Renal cortex interstitium (tissue), 15 donors: ENCODE measurements at places on chromosomes 16 and 17. TPM values are rescaled to one million over a fixed set of nuclear protein-coding genes. Genes with fewer than 3 reads are reported as not detected.

DNA sequence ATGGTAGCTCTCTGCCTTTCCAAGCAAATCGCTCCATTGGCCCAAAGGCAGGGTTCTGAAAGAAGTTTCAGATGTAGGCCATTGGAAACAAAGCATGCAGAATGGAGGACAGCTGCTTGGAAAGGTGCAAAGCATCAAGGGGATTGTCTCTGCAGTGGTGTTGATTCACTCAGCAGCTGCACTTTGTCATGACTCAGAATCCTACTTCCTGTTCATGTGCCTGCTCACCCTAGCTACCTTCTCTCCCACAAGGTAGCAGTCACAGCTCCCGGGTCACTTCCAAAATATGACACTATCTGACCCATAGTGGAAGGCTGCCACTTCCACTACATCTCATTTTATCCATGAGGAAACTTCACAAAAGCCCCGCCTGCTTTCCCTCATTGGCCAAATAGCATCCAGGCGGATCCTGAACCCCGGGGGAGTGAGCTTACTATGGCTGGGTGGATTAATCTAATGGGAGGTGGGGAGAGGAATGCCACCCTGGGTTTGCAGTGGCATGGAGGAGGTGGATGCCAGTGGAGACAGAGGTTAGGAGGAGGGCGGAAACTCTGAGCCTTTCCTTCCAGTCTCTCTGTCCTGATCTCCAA lies 74.7 kb upstream of the NKD1 start:
- DNase-seq = no peak

DNA sequence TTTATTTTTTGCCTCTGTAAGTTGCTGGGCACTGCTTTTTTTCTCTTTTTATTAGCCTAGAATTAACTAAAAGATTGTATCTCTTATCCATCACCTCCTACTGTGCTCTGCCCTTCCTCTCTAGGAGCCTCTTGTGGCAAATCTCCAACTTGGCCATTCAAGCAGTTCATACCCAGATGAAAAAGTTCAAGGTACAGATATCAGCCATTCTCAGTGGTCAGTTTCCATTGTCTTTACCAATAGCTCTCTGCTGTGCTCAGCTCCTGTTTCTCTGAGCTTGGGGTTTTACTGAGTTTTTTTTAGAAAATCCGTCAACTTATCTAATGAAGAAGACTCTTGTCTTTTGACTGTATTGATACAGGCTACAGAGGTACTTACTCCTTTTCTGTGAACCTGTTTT lies 15.6 kb downstream of the MOSMO start:
- no peak for DNase-seq

- DNase-seq = no peak
These were observed 1.7 kb upstream of the COL1A1 start for GRCh38 chr17:50203086-50203485.

DNA sequence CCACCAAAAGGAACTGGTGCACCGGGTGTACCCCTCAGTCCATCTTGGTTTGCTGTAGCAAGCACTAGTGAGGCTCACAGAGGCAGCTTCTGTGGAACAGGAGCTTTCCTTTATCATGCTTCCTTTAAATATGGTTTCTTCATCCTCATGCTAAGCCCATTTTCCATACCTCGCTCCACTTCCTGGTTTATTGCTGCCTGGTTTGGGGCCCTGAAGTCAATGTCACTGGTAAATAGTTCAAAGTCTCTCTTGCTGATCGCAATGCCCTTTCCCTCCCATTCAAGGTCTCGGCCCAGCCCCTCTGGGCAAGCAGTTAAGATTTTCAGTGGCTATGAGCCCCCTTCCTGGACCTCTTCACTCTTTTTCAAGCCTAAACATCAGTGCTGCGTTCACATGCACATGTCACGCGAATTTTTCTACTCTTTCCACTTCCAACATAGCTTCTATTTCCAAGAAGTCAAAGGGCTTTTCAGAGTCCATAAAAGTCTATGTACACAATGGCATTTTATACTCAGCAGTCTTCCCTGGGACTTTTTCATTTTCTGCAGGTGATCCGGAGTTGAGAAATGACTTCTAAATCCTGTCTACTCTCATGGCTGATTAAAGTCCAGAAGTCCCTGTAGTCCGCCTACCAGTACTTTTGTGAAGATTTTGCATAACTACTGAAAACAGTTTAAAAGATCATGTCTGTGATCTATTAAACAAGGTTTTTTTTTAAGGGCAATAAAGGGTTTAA lies 323.8 kb upstream of the ZFHX3 start:
- no peak for DNase-seq

DNA sequence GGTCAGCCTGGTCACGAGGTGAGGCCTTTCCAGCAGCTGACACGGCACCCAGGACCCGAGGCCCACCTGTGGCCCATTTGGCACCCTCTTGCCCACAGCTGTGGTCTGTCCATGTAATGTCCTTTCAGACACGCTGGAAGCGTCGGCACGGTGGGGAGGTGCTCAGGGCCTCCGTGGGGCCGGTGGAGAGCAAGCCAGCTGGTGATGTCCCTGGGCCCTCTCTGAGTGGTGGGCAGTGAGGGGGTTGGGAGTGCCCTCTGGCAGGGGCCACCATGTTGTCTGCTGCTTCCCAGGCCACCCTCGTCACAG lies 97.3 kb upstream of the ZNF469 start:
- no peak for DNase-seq

DNA sequence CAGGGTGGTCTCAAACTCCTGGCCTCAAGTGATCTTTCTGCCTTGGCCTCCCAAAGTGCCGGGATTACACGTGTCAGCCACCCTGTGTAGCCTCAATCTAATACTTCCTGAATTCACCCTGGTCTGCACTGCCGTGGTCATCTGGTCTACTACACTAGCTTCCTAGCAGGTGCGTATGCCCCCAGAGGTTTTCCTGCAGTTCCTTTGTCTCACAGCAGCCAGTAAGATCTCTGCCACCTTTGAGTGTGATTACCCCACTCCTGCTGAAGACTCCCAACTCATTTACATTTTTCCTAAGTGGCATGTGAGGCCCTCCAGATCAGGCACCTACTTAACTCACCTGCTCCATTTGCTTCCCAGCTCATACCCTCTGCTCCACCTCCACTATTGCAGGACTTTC lies 5.1 kb upstream of the DDX19A start:
- DNase-seq = no peak

DNA sequence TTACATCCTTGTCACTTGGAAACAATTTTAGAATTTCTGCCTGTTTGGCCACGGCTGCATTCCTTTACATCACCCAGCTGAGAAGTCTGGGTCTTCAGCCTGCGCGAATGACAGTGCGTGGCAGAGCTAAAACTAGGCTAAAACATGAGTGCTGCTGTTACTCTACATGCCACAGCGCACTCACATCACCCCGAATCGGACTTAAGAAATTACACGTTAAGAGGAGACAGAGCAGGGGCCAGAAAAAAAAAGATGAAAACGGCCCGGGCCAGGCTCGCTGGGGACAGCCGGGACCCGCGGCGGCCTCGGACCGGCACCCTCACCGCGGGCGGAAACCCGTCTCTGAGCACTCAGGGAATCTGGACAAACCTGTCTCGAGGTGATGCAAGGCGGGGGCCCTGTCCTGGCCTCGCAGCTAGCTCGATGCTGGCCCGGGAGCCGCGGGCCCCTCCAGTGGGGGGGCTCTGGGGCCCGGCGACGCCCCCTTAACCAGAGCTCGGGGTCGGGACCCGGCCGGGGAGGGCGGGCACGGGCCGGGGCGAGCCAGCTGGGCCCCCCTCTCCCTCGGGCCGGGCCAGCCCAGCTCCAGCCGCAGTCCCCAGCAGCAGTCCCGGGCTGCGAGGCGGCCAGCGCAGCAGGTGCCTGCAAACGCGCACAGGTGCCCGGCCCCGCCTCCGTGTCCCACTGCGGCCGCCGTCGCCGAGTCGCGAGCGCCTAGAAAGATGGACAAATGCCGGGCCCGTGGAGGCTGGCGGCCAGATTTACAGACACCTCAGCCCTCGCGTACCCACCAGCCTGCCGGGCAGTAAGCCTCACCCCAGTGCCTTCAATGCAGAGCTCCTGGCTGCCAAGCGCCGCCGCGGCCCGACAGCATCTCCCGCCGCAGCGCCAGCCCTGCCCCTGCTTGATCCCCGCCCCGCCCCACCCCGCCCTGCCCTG lies at the start of gene AKTIP:
Gene AKTIP, minus strand, starts transcription at position 879 of the 939 bp plus-strand sequence. CDS start 2,950 bp downstream, outside the sequence.
- peak; percentile 54 for DNase-seq

GRCh38 chr16:27204312-27204915 lies 1.1 kb downstream of the KDM8 start:
- DNase-seq = no peak

DNA sequence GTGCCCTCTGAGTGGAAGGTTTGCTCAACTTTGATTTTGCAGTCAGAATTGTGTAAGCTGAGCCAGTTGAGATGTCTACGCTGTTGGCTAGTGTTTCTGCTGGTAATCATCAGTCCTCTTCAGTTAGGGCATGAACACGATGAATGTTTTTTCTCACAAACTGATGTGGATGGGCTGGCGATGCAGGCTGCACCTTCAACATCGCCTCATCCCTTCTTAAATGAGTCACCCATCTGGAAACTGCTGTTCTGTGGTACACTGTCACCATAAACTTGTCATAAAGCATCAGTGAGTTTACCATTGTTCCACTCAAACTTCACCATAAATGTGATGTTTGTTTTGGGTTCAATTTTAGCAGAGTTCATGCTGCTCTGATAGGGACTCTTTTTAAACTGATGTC lies 8.4 kb downstream of the C16orf95 start:
- no peak for DNase-seq

- DNase-seq = peak; percentile 62
These were observed 34.4 kb downstream of the WWP2 start for GRCh38 chr16:69796285-69797118.

GRCh38 chr17:78130437-78131101 lies at the start of gene TMC8:
TSS of gene TMC8 (plus strand) at chr17:78130771. CDS start at chr17:78131589, 818 bp downstream.
- no peak for DNase-seq

DNA sequence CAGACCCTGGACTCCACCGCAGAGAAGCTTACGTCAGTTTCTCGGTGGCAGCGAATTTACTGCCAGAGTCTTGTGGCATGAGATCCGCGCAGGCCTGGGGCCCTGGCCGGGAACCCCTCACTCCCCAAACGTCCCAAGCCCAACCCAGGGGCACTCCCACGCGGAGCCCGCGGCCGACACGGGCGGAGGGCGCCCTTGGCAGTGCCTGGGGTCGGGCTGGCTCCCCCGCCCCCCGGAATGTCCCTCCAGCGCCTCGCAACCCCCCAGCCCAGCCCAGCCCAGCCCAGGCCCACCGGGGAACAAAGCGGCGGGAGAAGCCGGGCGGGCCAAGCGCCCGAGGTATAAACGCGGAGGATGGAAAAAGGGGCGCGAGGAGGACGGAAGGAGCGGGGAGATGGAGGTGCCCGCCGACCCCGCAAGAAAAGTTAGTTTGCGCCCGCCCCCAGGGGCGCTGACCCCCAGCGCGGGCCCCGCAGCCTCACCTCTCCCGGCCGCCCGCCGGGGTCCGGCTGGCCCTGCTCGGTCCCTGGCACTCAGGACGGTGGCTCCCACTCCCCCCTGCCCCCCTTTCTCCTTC lies 330 bp downstream of the CASKIN2 start:
- no peak for DNase-seq

DNA sequence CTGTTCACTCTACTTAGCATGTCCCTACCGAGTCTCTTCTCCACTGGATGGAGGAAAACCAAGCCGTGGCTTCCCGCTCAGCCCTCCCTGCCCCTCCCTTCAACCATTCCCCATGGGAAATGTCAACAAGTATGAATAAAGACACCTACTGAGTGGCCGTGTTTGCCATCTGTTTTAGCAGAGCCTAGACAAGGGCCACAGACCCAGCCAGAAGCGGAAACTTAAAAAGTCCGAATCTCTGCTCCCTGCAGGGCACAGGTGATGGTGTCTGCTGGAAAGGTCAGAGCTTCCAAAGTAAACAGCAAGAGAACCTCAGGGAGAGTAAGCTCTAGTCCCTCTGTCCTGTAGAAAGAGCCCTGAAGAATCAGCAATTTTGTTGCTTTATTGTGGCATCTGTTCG lies 2.8 kb upstream of the LPCAT2 start:
- DNase-seq = no peak

DNA sequence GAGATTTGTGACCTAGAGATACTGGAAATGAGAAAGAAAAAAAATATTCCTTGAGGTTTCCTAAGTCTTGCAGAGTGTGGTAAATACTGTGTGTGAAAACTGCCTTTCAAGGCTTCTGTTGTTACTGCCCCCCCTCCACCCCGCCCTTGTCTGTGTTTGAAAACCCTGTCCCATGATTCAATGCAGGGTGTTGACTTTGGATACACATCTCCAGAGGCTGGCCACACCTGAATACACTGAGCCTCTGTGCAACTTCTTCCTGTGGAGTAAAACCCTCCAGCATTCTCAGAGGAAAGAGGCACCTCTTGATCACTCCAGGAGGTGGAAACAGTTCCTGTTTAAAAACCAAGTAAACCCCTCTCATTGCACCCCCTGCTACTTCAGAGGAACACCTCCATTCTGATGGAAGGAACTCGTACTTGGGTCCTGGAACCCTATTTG lies 123.0 kb upstream of the CACNG5 start:
- DNase-seq = no peak

GRCh38 chr16:27768651-27769272 lies 218.8 kb downstream of the KATNIP start:
- DNase-seq = no peak

GRCh38 chr17:74703311-74703710 lies 9.4 kb downstream of the CD300LF start:
- DNase-seq = no peak

GRCh38 chr16:19844945-19845641 lies 39.6 kb downstream of the GPRC5B start:
- no peak for DNase-seq

GRCh38 chr16:50002190-50002589 lies 22.8 kb upstream of the CNEP1R1 start:
- no peak for DNase-seq

DNA sequence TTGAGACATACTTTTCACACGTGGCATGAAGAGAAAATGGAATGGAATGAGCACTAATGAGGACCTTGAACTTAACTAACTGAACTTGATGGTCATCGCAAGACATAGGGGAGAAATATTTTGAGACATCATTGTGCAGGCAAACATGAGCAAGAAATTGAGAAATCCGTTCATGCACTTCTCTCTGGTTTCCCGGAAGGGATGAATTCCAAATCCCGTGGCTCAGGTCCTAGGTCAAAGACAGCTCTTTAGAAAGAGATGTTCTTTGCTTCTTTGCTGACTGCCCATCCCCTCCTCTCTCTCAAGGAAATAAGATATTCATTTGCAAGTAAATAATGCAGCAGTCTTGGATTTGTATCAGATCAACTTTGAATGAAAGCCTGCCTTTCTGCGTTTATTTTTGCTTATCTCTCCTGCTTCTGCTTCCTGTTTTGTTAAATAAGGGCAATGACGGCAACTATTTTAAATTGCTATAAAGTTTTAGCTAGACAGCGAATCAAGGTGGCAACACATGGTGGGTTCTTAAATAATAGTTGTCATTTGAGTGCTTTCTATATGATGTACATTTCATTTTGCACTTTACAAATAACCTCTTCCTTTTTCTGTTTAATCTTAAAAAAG lies 657.8 kb downstream of the MAF start:
- no peak for DNase-seq

GRCh38 chr16:85926370-85926769 lies 27.4 kb downstream of the IRF8 start:
- no peak for DNase-seq

The TMEM101 gene
- polyA plus RNA-seq = 38.6 TPM

The LRRC46 gene
- polyA plus RNA-seq = 2.5 TPM

The GINS3 gene
- 9.8 TPM for polyA plus RNA-seq

The DNAJA2 gene
- polyA plus RNA-seq = 80.1 TPM

The C17orf100 gene
- 10.3 TPM for polyA plus RNA-seq

The SCGB1C2 gene
- 0.88 TPM for polyA plus RNA-seq

The SLC2A4 gene
- polyA plus RNA-seq = 1.8 TPM

The C17orf67 gene
- 0.70 TPM for polyA plus RNA-seq

The ABCC6 gene
- 25.6 TPM for polyA plus RNA-seq

The TLCD1 gene
- polyA plus RNA-seq = 16.1 TPM

The ADAM11 gene
- polyA plus RNA-seq = 3.2 TPM

The FBXW10B gene
- 0.74 TPM for polyA plus RNA-seq

The KRTAP4-1 gene
- polyA plus RNA-seq = not detected

The HSF5 gene
- 0.37 TPM for polyA plus RNA-seq

The CACNG4 gene
- polyA plus RNA-seq = 3.5 TPM
